D341Med (cell line): ENCODE measurements at places on chromosomes 6 and 20.

DNA sequence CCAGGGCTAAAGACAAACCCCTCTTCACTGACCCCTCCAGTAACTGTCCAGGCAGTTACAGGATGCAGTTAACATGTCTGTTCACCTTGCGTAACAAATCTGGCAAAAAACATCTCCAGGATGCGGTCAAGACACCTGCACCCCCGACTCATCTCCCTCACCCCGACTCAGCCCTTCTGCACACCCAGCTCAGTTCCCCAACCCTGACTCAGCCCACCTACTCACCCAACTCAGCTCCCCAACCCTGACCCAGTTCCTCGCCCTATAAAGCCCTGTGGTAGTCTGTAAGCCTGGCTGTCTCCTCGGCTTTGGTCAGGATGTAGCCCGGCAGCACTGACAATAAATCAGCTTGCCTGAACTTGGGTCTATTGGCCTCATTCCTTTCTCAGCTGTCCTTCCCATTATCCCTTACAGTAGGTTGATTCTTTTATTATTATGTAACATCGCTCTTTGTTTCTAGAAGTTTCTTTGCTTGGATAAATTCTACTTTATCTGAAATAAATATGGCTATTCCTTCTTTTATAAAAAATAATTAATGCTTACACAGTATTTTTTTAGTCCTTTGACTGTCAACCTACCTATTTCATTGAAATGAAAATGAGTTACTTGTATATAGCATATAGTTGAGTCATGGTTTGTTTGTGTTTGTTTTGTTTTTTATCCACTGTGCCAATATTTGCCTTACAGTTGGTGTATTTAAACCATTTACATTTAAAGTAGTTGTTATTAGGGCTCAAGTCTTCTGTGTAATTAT lies 12.9 kb upstream of the ADTRP start:
- no peak for DNase-seq

- no peak for DNase-seq
Measured at GRCh38 chr6:51842804-51843378, 244.5 kb downstream of the PKHD1 start.

GRCh38 chr6:87766211-87766610 lies 64.2 kb upstream of the AKIRIN2 start:
- DNase-seq: no peak

GRCh38 chr6:100415768-100416167 lies 49.0 kb downstream of the SIM1 start:
- DNase-seq: no peak

GRCh38 chr6:166305562-166306117 lies 2.6 kb downstream of the PRR18 start:
- no peak for DNase-seq

- DNase-seq: no peak
Measured at GRCh38 chr6:159043251-159043650, 1.5 kb downstream of the TAGAP start.

- DNase-seq: peak; percentile 59
Measured at GRCh38 chr6:158500016-158500735, 59.7 kb upstream of the TMEM181 start.
